ENCODE measurements at places on chromosomes 3 and 15.
A peak's percentile ranks its signal among the peaks of the same experiment; 100 is the strongest.

- DNase-seq: no peak
Measured at GRCh38 chr3:101675709-101676215, 1.2 kb downstream of the ZBTB11 start.

DNA sequence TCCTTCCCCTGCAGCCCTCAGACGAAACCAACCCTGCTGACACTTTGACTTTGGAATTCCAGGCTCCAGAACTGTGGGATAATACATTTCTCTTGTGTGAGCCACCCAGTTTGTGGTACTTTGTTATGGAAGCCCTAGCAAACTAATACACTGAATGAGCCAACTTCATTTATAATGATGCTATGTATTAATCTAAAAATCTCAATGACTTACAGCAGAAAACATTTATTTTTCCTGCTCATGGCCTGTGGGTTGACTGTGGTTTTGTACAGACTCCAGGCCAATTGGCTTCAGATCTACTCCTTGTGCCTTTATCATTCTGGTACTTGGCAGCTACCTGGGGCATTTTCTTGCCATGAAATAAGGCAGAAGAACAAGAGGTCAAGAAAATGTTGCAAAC lies 152.4 kb downstream of the EBLN2 start:
- DNase-seq: no peak

DNA sequence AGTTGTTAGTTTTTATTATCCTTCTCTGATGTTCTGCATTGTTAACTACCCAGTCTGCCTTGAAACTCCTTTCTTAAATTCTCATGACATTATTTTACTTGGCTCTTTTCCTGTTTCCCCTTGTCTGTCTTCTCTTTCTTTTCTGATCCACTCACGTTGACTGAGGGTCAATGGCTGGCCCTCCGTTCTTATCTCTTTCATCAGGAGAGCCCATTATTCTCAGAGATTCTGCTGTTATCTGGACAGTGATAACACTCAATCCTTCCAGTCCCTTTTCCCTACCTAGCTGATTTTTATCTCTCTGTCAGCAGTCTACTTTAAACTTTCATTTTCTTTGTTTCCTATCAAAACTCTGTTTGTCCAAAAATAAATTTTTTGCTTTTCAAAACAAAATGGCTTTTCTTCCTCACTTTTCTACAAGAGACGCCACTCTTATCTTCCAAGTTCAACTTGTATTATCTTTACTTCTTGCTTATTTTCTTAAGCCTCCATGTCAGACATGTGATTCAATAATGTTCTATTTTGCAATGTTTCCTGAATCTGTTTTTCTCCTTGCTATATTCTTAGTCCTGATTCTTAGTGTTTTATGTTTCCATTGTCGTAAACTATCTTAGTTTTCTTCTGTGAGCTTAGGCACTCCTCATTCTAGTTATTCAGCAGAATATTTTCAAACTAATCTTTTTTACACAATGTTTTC lies 120.2 kb downstream of the NEDD4 start:
- DNase-seq: no peak

DNA sequence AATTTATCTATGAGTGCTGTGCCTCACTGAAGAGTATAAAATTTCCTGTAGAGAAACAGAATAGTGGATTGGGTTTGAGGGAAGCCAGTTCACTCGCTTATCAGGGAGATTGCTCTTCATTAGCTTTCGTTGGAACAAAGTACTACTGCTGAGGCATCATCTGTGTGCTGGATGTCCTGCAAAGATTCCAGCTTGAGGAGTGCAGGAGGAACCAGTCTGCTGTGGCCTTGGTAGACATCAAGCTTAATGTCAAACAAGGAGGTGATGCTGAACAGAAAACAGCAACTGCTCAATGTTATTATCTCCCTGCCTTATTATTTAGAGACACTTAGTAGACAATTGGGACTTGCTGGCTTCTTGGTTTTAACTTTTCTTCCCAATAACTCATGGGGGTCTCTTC lies 297.5 kb upstream of the DPH6 start:
- no peak for DNase-seq

DNA sequence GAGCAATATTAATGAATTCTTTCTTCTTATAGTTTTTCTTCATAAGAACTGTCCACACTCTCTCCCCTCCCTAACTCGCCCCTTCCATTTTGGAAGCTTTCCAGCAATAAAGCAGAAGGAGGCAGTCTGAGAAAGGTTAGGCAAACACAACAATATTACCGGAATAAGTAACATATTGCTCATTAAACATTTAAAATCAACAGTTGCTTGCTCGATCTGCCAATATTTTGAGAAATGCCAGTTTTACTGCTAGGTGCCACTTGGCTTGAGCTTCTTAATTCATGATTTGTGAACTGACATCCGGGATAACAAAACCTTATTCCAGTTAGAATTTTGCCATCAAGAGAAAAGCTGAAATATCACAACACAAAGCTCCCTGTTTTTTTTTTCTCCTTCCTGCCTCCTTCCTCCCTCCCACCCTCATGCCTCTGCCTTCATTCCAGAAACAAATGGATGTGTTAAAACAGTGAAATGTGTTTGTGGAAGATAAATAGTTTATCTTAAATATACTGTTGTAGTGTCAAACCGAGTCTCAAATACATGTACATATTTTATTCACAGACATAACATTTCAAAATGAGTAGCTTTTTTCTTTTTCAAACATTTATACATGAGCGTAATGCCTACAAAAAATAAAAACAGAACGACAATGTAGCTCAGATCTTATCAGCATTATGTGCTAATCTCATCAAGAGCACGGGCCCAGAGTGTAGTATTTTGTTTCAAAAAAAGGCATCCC lies 253.7 kb downstream of the GAP43 start:
- DNase-seq: no peak

DNA sequence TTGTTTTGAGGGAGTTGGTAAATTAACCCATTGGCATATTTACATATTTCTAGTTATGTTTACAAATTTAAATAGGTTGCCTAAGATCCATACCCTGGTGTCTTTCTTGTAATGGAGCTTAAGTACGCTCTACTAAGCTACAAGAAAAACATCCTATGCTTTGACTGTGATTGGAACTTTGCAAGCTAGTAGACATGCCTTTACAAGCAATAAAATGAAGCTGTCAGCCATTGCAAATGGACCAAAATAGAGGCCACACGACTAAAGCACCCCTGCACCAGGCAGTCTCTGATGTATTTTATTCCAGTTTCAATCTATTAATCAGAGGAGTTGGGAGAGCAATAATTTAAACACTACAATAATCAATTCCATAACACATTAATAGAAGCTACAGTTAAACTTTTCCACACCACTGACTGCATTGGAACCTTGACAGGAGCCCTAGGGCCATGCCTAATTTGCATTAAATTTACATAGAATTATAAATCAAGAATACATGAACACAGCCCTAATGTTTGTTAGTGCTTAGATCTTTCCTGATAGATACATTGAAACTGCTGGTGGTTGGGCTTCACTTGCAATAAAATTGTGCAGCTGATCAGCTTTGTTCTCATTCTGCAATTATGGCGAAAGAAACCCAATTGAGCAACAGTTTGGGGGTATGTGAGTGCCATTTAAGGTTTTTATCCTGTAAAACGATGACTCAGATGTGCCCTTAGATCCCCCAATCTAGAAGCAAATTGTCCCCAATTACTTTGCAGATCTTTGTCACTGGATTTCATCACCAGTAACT lies 360.1 kb downstream of the LSAMP start:
- DNase-seq: no peak

DNA sequence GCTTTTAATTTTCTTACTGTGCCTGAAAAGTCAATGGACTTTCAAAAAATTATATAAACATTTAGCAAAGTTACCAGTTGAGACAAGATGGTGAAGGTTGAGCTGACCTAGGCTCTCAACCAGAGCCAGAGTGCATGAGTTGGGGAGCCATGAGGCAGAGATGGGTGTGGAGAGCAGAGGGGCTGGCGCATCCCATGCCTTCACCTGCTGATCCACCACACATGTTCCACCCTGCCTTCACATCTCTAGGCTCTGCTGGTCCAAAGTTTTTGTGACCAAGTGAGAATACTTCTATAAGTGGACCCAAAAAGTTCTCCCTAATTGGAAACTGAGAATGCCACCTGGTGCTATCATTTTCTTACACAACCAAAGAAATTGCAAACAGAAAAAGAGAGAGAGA lies 47.3 kb downstream of the CCR3 start:
- DNase-seq: no peak

DNA sequence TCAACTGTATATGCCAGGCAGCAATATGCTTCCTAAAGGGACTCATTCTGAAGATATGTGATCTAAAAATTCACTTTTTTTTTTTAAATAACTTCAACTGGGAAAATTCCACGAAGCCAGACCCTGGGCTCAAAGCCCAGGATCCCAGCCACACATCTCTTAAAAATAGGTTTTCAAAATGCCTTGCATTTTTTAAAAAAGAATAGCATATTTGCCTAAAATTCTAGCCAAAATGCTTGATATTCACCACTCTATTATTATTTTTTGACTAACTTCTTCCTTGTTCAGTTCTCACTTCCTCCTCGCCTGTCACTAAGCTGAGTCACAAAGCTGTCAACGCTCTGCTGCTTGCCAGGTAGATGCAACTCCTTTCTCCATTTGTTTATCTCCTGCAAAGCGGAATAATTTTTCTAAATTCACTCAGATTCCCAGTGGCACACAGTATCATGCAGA lies 28.0 kb upstream of the VGLL4 start:
- DNase-seq: no peak

DNA sequence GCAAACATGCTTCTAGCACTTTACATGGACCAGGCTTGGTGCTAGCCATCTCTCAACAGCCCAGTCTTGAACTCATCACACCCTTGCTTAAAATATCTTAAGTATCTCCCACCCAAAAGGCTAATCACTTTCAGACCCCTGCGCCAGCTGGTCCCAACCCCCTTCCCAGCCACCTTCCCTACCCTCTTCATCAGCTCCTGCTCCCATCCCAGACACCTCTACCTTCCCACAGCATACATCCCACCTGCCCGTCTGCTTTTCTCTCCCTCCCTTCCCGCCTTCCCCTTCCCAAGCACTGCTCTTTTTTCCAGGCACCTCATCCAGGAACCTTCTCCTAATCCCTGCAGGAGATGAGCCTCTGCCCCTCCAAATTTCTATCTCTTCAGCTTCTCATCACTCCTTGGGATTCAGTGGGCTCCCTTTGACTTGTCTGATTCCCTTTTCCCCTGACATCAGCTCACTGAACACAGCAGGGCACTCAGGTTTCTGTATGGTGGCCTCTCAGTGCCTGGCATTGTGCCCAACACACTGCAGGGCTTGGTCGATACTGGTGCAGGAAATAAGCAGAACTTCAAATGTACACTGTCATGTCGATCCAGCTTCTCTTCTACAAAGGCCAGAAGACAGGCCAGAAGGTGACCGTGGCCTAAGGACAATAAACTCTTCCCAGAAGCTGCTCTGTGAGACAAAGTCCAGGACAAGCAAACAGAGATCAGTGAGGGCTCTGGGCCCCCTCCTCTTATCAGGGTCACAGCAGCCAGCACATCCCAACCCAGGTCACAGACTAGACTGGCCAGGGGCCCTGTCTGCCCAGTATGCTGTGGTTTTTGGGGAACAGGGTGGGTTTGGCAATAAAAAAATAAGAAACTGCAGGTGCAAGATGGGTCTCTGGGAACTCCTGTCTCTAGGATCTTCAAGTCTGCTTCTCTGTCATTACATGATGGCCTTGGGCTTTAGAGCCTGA lies 2.2 kb upstream of the ITIH1 start:
- DNase-seq: peak; percentile 15

DNA sequence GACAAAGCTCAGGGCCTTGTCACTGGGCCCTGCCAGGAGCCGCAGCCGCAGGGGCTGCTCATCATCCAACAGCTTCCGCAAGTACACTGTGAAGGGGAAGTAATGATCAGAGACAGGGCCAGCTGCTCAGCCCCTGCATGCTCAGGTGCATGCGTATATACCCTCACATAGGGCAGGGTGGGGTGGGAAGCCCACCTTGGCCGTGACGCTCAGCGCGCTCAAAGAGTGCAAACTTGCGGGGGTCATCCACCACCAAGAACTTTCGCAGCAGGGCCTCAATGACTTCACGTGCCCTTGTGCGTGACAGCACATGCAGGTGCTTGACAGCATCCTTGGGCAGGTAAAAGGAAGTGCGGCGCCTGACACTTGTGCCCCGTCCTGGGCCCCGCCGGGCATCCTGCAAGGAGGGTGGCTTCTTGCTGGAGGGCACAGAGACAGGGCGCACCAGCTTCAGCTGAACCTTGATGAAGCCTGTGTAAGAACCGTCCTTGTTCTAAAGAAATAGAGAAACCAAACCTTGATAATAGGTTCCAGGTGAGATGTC lies 3.4 kb upstream of the TUSC2 start:
- no peak for DNase-seq

GRCh38 chr3:54733106-54734006 lies 194.5 kb downstream of the LRTM1 start:
- DNase-seq: no peak

DNA sequence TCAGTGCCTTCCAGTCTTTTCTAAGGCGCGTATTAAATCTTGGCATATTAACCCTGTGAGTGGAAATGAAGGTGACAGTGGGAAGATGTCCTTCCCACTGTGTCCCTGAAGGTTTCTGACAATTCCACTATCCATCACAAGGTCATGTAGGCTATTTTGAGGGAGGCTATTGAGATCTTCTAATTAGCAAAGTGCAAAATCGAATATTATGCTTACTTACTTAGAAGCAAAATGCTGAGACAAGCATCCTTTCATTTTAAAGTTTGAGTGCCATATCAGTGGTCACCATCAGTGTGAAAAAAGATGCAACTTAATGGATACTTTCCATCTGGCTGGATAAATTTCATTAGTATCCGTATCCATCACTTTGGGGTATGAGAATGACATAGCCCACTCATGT lies 77.6 kb downstream of the COL6A5 start:
- DNase-seq: no peak

DNA sequence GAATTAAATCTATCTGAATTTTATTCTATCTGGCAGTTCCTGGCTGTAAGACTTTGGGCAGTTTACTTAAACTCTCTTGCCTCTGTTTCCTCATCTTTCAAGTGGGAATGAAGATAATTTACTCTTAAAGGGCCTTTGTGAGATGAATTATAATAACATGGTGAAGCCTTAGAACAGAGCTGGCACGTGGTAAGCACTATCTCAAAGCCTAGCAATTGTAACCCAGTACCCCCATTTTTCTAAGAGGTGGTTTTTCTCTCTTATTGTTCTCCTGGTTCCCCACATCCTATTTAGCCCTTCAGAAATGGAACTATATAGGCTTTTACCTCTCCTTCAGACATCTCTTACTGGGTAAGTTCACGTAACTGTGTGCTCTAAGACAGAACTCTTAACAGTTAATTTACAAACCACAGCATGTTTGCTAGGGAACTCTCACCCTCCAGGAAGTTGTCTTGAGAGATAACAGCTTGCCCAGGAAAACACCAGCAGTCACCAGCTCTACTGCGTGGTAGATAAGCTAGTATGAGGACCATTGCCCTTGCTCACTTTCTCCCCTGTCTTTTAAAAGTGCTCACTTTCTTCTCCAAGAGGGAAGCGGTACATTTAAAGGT lies 12.3 kb upstream of the CRBN start:
- DNase-seq: no peak
